ENCODE measurements at places on chromosomes 3 and 15.

GRCh38 chr3:18499301-18499700 lies 74.2 kb upstream of the SATB1 start:
- no peak for DNase-seq

- DNase-seq: peak; percentile 49
Observed at GRCh38 chr3:107208100-107208499, 169.1 kb upstream of the CCDC54 start.

DNA sequence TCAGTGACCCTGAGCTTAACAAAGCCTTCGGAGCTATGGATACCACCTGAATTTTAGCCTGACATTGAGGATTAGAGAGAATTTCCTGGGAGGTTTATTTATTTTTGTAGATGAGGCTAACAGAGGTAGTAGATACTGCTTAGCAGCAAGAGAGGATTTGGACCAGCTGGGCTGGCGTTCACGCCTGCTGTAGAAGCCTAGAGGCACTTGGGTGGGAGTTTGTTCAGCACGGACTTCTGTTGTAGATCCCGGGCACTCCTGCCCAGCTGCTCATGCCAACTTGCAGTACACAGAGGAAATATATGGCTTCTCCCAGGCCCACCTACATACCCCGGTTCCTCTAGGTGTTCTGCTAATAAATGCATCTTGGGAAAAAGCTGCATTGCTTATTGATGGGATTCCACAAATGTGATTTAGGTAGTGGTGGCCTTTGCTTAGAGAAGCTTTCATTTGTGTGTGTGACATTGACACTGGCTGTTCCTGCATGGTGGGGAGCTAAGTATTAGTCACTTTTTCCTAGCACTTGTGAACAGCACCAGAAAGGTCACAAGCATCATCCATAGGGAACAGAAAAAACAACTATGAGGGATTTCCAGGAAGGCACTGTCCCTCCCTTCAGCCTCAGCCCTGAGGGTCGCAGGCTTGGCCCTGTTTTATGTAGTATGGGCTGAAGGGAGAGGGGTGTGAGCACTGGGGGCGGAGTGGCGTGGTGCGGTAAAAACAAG lies 324.8 kb upstream of the LRRFIP2 start:
- no peak for DNase-seq

- DNase-seq: no peak
Observed at GRCh38 chr3:95120921-95121320, 1058.1 kb downstream of the NSUN3 start.

DNA sequence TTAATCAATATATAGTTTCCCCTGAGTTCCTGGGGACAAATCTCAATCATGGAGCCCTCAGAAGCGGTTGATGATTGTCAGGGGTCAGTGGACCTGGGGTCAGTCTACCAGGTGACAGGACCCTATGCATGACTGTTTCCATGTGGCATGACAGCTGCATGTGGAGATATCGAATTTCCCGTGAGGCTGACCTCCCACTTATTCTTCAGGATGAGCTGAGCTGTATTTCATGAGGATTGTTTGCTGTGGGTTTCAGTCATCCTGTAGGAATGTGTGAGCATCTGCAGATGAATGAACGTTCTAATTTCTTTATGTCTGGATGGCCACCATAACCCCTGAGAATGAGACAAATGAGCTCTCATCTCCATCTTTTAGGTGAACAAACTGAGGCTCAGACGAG lies 93.0 kb upstream of the HES1 start:
- DNase-seq: no peak

DNA sequence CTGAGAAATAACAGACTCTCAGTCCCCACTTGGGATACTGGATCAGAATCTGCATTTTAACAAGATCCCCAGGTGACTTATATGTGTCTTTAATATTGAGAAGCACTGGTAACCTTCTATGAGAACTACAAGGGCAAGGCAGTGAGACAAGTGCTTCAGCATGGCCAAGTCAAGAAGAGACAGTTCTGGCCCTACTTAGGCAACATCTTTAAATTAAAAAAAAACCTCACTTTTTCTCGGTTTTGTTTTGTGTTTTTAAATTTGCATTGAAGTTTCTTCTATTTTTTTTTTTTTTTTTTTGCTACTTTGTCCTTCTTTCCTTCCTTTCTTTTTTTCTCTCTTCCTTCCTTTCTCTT lies 42.5 kb upstream of the SPTSSB start:
- DNase-seq: no peak

GRCh38 chr3:4656059-4656458 lies 162.9 kb downstream of the ITPR1 start:
- peak; percentile 66 for DNase-seq

GRCh38 chr3:52891164-52891563 lies 6.2 kb downstream of the STIMATE start:
- no peak for DNase-seq

DNA sequence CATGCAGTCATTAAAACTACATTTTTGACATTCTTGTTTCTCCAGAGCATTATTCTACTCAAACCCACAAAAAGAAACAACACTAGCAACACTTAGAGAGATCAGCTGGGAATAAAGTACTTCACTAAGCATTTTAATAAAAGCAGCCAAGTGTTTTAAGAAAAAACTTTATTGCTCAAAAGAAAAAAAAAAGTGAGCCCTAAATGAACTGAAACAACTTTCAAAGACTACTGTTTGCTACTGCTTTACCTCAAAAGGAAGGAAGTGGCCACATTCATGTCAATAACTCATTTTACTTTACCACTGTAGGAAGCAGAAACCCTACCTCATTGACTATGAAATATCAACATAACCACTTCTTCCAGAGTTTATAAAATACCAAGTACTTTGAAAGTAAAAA lies 91.3 kb downstream of the UACA start:
- DNase-seq: no peak

GRCh38 chr3:101778385-101779046 lies 495 bp upstream of the NXPE3 start:
- DNase-seq: no peak

DNA sequence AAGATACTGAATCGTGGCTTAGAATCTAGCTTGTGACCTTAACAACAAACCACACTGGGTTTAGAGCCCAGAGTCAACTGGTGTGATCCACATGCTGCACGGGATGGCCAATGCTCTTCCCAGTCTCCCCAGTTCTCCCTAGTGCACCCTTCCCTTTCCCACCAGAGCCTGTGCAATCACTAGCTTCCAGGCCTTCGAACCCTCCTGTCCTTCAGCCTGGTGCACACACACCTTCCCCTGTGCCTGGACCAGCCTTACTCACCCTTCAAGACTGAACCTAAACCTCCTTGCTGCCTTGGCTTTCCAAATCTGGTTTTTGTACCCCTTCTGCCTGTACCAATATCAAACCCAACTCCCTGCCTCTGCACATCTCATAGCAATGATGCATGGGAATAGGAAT lies 43.8 kb downstream of the WNT5A start:
- no peak for DNase-seq

GRCh38 chr3:4980229-4981203 lies 1.3 kb downstream of the BHLHE40 start:
- peak; percentile 81 for DNase-seq

GRCh38 chr3:178352326-178353005 lies 183.8 kb upstream of the KCNMB2 start:
- no peak for DNase-seq

DNA sequence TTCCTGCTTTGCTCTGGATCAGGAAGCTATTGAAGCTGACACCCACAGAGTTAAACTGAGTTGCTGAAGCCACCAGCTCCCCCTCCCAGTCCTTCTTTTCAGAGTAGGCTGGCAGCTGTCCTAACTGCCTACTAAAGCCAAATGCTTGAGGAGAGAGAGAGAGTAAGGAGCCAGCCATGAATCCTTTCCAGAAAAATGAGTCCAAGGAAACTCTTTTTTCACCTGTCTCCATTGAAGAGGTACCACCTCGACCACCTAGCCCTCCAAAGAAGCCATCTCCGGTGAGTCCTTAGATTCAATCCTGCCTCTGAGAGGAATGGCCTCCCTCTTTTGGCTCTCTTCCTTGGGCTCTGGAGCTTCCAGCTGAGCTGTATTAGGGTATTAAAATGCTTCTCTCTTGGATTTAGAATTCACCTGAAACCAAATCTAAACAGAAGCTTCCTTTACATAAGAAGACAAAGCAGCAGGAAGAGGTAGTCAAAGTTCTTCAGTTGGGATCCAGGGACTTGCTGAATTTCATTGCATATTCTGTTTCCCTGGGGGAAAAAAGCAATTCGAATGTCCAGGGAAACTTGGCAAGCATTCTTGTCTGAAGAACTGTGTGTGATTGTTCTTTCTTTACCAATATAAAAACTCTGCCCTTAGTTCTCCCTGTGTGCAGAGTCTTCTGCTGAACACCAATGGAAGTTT lies at the start of gene SLC15A2:
TSS of gene SLC15A2 (plus strand) at position 101 of the 690 bp plus-strand sequence. CDS start at position 177, 76 bp downstream.
- DNase-seq: no peak

DNA sequence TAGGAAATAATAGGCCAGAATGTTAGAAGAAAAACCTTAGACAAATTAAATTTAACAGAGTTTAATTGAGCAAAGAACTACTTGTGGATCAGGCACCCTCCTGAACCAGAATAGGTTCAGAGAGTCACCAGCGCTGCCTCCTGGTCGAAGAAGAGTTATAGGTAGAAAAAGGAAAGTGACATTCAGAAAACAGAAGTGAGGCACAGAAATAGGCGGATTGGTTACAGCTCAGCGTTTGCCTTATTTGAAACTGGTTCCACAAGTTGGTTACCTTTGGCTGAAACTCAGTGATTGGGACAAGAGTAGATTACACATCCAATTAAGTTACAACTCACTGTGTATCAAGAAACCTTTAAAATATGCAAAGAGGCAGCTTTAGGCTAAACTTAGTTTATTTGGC lies 4.4 kb downstream of the AADAC start:
- DNase-seq: no peak

- peak; percentile 48 for DNase-seq
Observed at GRCh38 chr3:132180337-132180791, 136.8 kb upstream of the ACP3 start.

Data from HAP-1 (cell line).